ENCODE measurements at places on chromosomes 6 and 20.

- H3K27me3 ChIP-seq = no peaks in the 10 kb centered on the region
- H3K4me3 ChIP-seq = no peak overlapping the region
- DNase-seq = no peak
- no peaks in the 10 kb centered on the region for H3K4me1 ChIP-seq
- no peak overlapping the region for H3K27ac ChIP-seq
- no peaks in the 10 kb centered on the region for H3K36me3 ChIP-seq
Observed at GRCh38 chr6:144885817-144886216, 600.7 kb downstream of the UTRN start.

- no peaks in the 10 kb centered on the region for H3K27me3 ChIP-seq
- no peak overlapping the region for H3K27ac ChIP-seq
Observed at GRCh38 chr6:133969921-133970295, 16.9 kb downstream of the TBPL1 start.

DNA sequence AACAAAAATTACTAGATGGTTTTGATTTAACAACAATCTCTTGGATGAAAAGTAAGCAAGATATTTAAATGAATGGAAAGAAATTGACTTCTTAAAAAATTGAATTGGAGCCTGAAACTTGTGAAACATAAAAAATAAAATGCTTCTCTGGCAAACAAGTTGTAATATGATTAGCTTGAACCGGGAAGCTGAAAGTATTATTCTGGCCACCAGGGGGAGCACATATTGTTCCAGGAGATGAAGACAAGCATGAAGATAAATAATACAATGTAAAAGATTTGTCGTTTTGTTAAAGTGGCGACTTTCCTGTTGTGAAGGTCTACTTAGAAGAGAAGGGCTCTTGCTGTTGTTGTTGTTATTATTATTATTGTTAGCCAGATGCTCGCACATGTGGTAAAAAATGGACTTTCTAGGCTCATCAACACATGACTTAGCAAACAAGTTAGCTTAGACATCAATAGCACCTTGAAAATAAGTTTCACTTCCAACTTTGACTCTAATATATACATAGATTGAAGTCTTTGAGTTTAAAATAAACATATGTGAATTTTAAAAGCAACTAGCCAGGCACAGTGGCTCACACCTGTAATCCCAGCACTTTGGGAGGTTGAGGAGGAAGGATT is 14.2 kb downstream of the PAX1 start:
- no peaks in the 10 kb centered on the region for H3K4me1 ChIP-seq
- no peaks in the 10 kb centered on the region for H3K36me3 ChIP-seq
- DNase-seq = peak; percentile 82
- peaks cover 40% of the 10 kb centered on the region for H3K27me3 ChIP-seq

GRCh38 chr6:86128130-86128814 is 485.6 kb upstream of the SYNCRIP start:
- no peaks in the 10 kb centered on the region for H3K4me1 ChIP-seq
- H3K27ac ChIP-seq = no peak overlapping the region
- H3K36me3 ChIP-seq = no peaks in the 10 kb centered on the region
- H3K27me3 ChIP-seq = no peaks in the 10 kb centered on the region
- no peak for DNase-seq
- H3K4me3 ChIP-seq = no peak overlapping the region
